ENCODE measurements at places on chromosomes 3 and 15.

- no peak for DNase-seq
Observed at GRCh38 chr3:131474115-131474514, 28.7 kb downstream of the MRPL3 start.

GRCh38 chr3:113834983-113835382 is 3.6 kb upstream of the GRAMD1C start:
- no peak for DNase-seq

- DNase-seq = peak; percentile 20
Observed at GRCh38 chr3:141401573-141402475, 33.5 kb downstream of the ZBTB38 start.

DNA sequence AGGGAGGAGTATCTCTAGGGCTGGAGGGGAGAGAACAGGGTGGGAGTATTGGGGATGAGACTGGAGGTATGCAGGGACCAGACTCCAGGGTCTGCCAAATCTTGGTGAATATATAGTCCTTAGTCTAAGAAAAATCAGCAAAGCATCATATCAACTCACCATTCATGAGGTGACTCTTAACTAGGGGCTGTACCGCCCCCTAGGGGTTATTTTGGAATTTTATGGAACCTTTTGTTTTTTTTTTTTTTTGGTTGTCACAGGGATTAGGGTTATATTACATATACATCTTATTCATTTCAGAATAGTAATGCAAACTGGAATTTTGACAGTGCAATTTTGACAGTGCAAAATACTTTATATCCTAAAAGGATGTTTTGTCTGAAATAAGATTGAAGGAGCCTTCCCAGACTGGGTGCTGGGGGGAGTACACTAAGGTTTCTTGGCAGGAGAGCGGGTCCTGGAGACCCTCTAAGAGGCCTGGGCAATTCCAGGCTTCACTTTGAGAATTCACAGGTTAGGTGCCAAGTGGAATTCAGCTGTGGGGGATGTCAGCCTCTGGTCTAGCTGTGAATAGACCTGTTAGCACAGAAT is 7.5 kb downstream of the CMTM7 start:
- no peak for DNase-seq

DNA sequence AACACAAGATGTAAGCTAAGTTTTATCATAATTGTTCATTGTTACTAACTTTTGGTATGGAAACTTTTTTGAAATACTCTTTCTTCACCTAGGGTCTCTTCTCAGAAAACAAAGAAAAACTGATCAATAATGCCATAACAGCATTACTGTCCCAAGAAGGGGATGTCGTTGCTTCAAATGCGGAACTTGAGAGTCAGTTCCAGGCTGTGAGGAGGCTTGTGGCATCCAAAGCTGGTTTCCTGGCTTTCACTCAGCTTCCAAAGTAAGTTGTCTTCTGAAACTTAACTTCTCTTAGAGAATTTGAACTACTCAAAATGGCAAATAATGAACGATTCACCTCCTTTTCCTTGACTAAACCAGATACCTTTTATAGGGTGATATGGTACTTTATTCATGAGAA is 39.3 kb downstream of the DNAJC13 start:
- no peak for DNase-seq

DNA sequence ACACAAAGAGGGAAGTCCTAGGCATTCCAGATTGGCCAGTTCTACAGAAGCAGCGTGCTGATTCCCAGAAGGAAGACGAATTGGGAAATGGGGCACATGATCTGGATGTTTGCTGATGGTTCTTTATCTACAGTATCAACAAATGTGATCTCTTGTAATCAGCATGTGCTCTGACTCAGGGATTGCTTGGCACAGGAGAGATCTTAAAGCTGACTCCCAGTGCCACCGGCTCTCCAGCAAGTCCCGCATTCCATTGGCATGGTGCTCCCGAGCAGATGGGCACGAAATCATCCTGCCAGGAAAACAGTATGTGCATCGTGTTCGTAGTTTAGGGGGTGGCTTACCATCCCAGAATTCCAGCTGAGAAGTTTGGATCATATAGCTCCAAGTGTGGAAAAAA is 259.9 kb upstream of the NR2F2 start:
- DNase-seq = no peak

GRCh38 chr3:148591525-148591924 is 106.2 kb upstream of the AGTR1 start:
- no peak for DNase-seq

DNA sequence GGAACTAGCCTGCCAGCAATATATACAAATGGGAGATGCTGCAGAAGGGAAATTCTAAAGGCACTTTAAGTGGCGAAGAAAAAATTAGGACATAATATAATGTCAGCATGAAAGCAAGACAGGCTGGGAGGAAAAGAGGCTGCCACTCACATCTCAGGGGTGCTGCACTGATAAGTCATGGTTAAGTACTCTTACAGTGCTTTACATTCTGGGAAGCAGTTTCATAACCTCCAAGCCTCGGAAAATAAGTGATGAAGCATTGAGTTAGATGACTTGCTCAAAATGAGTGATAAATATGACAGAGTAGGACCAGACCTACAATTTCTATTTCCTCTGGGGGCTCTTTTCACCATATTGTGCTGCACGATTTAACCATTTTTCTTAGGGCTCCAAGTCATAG is 109.0 kb downstream of the HERC1 start:
- no peak for DNase-seq

GRCh38 chr3:150062492-150062891 is 91.8 kb upstream of the PFN2 start:
- DNase-seq = no peak

DNA sequence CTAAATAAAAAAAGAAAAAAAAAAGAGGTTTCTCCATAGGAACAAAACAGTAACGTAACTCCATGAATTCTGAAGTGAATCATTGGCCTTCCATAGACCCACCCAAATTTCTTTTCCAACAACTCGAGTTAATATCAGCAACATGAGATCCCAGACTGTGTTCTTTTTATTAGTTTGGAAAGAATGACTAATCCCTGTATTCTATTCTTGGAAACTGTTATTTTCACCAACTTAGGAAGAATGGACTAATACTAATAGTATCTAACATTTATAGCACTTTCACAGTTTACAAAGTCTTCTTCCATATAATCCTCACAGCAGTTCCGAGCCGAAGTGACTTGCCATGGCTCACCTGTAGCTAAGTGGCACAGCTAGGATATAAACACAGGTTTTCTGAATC is 72.7 kb upstream of the SLC4A7 start:
- no peak for DNase-seq

- DNase-seq = no peak
Observed at GRCh38 chr15:70892002-70892911, at the start of the genes LRRC49 and THAP10. TSS of gene LRRC49 (plus strand) at chr15:70892826. CDS start at chr15:70892895, 69 bp downstream. TSS of gene THAP10 (minus strand) at chr15:70892433. CDS start at chr15:70892272, 161 bp downstream.

DNA sequence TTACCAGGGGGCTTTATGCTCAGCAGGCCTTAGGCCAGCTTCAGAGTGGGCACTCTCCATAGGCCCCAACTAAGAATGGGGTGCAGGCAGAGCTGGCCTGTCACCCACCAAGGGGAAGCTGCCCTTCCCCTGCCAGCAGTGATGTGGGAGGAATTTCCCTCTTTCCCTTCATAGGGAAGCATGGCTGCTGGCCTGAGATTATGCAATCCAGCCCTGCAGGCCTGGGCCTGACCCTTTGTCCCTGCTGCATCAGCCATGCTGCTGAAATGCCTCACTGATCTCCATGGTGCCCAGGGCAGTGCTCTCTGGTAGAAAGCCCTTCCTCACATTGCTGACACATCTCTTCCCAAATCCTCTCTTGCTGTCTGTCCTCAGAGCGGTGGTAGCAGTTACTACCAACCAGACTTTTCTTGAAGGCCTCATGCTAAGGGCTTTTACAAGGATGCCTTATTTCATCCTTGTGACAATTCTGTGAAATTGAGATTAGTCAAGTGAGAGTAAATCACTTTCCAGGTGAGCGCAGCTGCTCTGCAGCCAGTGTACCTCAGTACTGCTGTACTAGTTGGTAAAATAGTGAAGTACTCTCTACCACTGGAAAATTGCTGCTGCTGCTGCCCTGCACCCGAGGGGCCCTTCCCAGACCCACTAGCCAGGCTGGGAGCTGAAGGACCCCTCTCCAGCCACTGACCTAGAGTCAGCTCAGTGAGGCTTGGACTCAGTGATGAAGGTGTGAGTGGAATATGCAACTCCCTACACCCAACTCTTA is 33.8 kb downstream of the MRAS start:
- DNase-seq = no peak

DNA sequence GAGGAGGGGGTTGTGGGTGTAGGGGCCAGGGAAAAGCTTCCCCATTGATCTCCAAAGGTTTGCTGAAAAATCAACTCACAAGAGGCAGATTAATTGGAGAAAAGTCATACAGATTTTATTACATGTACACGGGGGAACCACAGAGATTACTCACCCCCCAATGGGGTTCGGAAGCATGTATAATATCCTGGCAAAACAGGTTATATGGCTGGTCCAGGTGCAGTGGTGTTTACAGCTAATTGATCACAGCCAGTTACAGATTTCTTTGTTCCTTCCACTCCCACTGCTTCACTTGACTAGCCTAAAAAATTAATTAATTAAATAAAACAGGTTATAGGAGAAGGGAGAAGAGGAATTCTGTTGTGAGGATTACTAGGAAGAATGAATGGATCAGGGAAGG is 22.4 kb downstream of the PRKCI start:
- DNase-seq = no peak

DNA sequence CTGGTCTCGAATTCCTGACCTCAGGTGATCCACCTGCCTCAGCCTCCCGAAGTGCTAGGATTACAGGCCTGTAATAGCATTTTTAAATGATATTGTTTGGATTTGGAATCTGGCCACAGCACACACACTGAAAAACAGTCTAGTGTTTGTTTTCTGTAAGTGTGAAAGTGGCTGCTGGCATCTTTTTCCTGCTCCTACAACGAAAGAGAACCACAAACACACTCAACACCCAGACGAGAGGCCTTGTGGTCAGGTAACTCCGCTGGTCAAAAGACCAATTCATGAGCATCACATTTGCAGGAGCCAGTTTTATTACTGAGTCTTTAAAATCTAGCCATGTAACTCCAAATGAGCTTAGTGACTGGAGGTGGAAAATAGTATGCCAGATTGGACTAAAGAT is 50.2 kb downstream of the IMPG2 start:
- no peak for DNase-seq

GRCh38 chr3:48885753-48886152 is 12.9 kb downstream of the SLC25A20 start:
- no peak for DNase-seq

GRCh38 chr15:55766676-55767075 is 23.7 kb upstream of the PRTG start:
- no peak for DNase-seq

GRCh38 chr3:106715286-106715685 is 662.0 kb upstream of the CCDC54 start:
- DNase-seq = no peak

GRCh38 chr15:90885432-90886290 is 1.4 kb downstream of the FES start:
- peak; percentile 69 for DNase-seq

DNA sequence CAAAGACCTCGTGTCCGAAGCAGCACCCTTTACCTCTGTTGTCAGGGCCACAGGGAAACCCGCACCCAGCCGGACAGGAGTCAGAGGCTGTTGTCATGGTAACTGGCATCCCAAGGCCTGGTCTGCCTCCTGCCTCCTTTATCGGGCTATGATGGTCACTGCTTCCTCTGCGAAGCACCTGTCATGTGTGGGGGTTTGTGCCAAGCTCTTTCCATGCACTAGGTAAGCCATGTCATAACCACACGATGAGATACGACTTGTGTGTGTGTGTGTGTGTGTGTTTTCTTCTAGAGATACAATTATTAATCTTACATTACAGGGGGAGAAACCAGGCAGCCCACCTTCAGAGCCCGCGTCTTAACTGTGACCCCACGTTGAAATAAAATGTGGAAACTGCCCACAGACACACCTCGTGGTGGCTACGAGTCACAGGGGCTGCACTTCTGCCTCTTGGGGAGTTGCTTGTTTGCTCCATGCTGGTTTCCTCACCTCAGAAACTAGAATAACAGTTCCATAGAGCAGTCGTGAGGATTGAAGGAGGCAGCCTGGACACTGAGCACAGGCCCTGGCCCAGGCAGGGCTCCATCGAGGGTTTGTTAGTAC is 18.0 kb downstream of the ZDHHC19 start:
- no peak for DNase-seq

- DNase-seq = no peak
Observed at GRCh38 chr3:182671942-182672341, 121.4 kb upstream of the ATP11B start.

- no peak for DNase-seq
Observed at GRCh38 chr15:85704720-85705429, 89.8 kb downstream of the KLHL25 start.

- no peak for DNase-seq
Observed at GRCh38 chr15:84715441-84716035, 401 bp downstream of the SEC11A start.

- no peak for DNase-seq
Observed at GRCh38 chr15:38720893-38721567, 156.4 kb upstream of the RASGRP1 start.

- no peak for DNase-seq
Observed at GRCh38 chr3:171878461-171879225, 35.5 kb downstream of the TMEM212 start.

DNA sequence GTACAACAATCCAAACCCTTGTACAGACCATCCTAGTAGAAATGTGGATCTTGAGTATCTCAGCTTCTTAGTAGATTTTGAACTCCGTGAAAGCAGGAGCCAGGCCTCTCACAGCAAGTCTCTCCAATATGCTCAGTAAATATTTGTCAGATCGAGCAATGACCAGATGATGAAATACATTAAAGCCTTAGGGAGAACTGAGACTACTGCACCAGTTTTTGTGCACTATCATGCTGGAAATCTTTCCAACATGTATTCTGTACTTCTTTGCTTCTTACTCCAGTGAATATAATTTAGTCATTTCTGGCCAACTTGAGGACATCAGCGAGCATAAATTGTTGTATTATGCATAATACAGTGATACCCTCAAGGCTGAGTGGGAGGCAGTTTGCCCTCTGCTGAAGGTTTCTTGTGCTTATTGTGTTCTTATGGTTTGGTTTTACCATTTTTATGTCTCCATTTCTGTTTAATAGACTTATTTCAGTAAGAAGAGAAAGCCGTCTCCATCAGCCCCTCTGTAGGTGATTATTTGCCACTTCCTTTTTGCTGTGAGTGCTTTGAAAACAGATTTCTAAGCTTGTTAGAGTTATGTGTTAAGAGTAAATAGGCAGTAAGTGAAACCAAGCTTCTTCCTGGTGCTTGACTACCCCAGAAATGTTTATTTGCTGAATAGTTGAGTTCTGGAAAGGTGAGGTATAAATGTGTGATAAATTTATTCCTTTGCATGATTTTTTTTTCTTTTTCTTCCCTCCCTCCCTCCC is 147.1 kb downstream of the PGPEP1L start:
- DNase-seq = no peak

GRCh38 chr3:46734773-46735172 is 17.1 kb upstream of the PRSS50 start:
- DNase-seq = no peak

GRCh38 chr15:91465696-91466095 is 365.6 kb downstream of the SV2B start:
- no peak for DNase-seq

- DNase-seq = no peak
Observed at GRCh38 chr3:151120409-151120808, 34.9 kb downstream of the MED12L start.

DNA sequence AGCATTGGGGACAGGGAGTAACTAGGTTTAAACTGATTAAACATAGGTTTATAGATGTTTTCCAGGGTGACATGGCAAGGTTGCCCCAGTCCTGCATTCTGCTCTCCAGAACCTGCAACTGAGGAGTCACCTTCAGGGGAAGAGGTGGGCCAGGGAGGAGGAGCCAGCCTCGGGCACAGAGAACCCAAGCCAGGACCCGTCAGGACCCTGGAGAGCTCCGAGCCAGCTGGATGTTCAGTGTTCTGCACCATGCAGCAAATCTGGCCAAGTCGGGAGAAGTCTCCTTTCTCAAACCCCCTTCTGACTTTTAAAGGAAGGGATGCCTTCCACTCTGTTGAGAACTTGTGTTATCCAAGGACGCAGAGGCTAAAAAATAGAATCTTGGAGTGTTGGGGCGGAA is 62.1 kb upstream of the SLC6A11 start:
- DNase-seq = no peak
